Spleen (tissue), 13 donors: ENCODE measurements at places on chromosomes 4 and X. TPM values are rescaled to one million over a fixed set of nuclear protein-coding genes. Genes with fewer than 3 reads are reported as not detected.

DNA sequence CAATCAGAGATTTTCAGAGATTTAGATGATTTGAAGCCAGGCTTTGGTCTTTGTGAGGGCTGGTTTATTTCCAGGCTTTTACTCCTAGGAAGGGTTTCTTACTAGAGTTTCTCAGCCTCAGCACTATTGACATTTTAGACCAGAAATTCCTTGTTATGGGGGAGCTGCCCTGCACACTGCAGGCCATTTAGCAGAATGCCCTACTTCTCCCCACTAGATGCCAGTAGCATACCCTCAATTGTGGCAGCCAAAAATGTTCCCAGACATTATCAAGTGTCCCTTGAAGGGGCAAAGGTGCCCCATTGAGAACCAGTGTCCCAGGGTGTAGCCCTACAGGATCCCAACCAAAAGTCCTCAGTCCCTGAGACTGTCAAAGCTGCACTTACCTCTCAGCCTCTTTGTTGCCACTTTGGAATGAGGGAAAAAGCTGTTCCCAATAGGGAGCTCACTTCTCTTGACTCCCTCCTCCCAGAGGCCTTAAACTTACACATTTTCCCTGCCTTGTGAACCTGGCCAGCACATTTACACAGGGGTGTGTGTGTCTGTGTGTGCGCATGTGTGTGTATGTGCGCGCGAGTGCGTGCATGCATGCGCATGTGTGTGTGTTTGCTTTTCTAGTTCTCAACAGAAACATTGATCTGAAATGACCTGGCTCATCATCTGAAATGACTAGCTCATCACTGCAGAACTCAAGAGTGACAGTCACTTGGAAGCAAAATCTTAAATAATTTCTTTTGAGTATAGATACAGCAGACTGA, 231.4 kb downstream of the QDPR start:
- no peak for DNase-seq
- H3K4me1 ChIP-seq, result no peaks in the 10 kb centered on the region
- no peaks in the 10 kb centered on the region for H3K27me3 ChIP-seq
- no peak overlapping the region for H3K27ac ChIP-seq

DNA sequence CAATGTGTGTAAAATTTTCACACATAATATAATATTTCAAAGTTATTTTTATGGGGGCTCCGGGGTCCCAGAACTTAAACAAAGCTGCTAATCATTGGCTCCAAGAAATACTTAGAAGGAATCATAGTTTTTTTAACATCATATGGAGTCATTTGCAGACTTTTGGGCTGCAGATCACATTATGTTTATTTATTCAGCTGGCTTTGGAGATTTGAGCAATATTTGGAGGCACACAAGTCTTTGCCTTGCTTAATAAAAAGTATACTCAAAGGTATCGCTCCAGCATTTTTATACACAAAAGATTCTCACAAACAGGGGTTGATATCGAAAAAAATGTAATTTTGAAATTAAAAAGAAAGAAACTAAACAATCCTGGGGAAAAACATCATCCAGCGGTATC, 382.5 kb upstream of the TENM3 start:
- H3K27ac ChIP-seq, result no peak overlapping the region
- H3K36me3 ChIP-seq, result no peaks in the 10 kb centered on the region
- no peaks in the 10 kb centered on the region for H3K27me3 ChIP-seq
- H3K4me3 ChIP-seq, result no peak overlapping the region
- no peaks in the 10 kb centered on the region for H3K4me1 ChIP-seq
- no peak for DNase-seq

GRCh38 chr4:121977251-121978171, 25.7 kb upstream of the TRPC3 start:
- no peak for DNase-seq
- H3K27me3 ChIP-seq, result no peaks in the 10 kb centered on the region

FRAS1 gene
- 0.15 TPM for polyA plus RNA-seq

SSX1 gene
- polyA plus RNA-seq, result not detected

CD99 gene
- polyA plus RNA-seq, result 101 TPM

DNA sequence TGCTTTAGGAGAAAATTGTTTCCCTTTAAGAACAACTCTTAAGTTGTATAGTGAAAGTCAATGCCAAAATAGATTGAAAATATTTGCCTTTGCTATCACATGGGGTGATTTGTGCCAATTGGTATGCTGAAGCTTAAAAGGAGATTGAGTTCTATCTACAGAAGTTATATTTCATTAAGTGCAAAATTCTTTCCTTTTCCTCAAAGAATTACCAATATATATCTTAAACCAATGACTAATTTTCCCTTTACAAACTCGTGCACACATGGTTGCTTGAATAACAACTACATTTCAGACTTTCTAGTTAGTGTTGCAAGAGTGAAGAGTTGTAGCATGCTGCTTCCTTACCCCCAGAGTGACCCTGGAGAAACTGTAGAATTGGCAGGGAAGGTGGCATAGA, 990.0 kb upstream of the PABPC4L start:
- no peaks in the 10 kb centered on the region for H3K36me3 ChIP-seq
- DNase-seq, result no peak
- no peaks in the 10 kb centered on the region for H3K4me1 ChIP-seq
- no peak overlapping the region for H3K27ac ChIP-seq
- H3K4me3 ChIP-seq, result no peak overlapping the region
